ENCODE measurements at places on chromosomes 4 and X.
A peak's percentile ranks its signal among the peaks of the same experiment; 100 is the strongest.

DNA sequence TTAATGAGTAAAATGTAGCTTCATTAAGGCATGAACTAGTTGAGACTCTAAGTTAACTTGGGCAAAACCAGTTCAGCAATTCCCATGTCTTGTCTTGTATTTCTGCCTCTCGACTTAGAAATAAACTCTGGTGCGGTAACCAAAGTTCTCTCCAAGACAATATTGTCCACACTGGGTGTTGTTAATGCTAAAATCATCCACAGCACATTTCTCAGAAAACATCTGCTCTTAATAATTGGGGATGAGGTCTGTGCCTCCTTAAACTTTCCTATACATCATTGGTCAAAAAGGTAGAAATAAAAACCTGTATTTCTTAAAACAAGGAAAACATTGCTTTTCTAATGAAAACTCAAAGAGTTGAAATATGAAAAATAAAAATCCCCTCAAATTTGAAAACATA is 32.9 kb upstream of the MID1 start:
- no peak for DNase-seq

DNA sequence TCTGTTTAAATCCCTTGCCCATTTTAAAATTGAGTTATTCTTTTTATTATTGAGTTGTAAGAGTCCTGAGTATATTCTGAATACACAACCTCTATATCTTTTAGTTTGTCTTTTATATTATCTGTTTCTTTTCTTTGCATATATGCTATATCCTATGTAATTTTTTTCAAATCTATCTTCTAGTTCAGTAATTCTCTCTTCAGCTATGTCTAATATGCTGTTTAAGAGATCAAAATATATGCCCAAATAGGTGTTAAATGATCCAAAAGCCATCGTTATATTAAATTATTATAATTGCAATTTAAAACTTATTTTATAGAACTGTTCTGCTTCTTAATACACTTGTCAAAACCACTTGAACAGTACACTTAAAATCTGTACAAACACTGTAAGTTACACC is 107.4 kb upstream of the TSPAN5 start:
- no peak for DNase-seq

DNA sequence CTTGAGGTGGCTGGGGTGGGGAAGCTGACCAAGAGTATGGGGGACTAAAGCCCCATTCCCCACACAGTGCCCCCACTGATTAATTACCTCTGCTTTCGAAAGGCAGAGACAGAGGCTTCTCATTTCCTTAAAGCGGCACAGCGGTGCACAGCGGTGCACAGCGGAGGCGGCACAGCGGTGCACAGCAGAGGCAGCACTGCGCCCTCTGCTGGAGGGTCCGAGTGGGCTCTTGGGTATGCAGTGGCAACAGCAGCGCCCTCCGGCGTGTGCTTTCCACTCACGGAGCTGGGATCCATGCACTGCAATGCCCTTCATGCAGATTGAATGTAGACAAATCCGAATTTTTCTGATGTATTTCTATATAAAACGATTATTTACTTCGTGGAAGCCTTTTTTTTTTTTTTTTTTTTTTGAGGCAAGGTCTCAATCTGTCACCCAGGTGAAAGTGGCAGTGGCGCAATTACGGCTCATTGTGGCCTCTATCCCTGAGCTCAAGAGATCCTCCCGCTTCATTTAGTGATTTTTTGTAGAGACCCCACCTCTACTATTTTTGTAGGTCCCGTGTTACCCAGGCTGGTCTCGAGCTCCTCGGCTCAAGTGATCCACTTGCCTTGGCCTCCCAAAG is 19.7 kb upstream of the PRPS2 start:
- DNase-seq: peak; percentile 67

DNA sequence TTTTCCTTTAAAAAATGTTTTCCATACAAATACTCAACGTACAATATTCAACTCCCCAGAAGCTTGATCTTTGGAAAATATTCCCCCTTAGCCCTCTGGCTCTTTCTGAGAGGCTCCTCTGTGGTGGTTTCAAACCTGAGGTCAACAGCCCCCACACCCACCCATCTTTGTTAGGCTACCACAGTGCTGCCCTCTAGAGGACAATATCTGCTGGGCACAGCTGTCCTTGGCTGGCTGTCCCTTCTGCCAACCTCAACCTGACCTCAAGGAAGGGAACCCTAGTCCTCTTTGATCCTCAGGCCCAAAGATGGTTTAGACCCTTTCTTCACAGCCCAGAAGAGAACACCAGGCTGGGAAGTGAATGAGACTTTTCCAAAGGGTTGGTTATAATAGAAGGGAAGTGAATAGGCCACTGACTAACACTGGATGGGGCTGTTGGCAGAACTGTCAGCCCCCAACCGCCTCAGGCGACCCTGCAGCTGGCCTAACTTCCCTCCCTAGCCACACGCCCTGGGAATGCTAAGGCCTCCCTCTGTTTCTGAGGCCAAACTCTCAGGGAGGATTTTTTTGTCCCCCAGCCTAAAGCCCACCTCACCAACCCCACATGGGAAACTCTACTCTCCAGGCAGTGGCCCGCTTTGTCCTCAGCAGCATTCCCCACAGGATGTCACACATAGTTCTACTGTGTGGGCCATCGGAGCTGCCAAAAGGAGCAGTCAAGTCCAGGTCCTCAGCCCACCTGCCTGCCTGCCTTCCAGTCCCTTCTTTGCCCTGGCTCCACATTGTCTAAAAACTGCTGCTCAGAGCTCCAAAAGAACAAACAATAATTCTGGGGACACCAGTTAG is 34.3 kb downstream of the NYX start:
- DNase-seq: no peak

GRCh38 chrX:30489323-30489722 is 88.2 kb downstream of the TASL start:
- DNase-seq: no peak
